ENCODE measurements at places on chromosomes 2 and 18.

- no peak for DNase-seq
Measured at GRCh38 chr18:63949068-63949737, at the start of gene HMSD. TSS of gene HMSD (plus strand) at chr18:63949301. CDS start at chr18:63953456, 4,155 bp downstream.

DNA sequence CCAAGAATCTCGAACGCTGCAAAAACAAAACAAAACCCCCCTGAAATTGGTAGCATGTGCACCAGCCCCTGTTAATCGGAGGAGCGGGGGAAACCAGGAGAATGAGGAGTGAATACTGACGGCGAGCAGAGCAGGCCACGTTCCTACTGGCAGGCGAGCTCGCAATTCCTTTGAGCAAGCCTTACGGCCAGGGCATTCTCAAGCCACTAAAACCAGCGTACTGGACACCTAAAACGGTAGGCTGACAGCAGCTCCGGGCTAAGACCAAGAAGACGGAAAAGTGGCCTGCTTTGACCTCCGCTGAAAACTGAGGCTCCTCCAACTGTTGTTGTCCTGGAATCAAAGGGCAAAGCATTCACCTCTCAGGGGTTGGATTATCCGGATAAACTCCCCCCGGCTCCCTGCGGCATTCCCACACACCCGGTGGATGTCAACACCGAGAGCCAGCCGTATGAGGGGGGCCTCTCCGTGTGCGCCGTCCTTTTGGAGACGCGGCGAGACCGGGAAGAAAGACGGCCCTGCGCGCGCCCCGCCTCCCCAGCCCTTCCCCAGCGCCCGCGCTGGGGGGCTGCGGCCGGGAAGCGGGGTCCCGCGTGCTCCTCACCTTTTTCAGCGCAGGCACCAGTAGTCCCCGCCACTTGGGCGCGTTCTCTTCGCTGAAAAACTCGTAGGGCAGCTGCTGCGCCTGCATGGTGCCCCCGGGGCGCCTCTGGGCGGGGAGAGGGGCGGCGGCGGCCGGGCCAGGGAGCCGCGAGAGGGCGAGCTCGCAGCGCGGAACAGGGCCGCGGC is 925 bp downstream of the SOS1 start:
- DNase-seq: peak; percentile 60

GRCh38 chr2:37284381-37284780 is 40.3 kb downstream of the PRKD3 start:
- no peak for DNase-seq

DNA sequence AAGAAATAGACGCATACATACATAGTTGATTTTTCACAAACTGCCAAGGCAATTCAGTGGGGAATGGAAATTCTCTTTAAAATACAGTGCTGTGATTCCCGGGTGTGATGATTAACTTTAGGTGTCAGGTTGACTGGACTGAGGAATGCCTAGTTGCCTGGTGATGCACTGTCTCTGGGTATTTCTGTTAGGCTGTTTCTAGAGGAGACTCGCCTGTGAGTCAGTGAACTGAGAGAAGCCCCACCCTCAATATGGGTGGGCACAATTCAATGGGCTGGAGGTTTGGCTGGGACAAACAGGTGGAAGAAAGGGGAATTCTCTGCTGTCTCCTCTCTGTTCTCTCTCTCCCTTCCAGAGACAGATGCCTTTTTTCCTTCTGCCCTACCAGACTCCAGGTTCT is 187.6 kb downstream of the ARHGAP28 start:
- DNase-seq: no peak

GRCh38 chr18:55404832-55405465 is 183.0 kb downstream of the TCF4 start:
- DNase-seq: no peak

All from DND-41 (cell line).